Neural progenitor cell (in vitro differentiated cells): ENCODE measurements at places on chromosomes 6 and 20. TPM values are rescaled to one million over a fixed set of nuclear protein-coding genes. Genes with fewer than 3 reads are reported as not detected.

GRCh38 chr6:169424821-169425240 is 171.2 kb upstream of the THBS2 start:
- no peak for DNase-seq

The E2F3 gene
- 30.2 and 35.7 TPM in 2 replicates for total RNA-seq

The SLC22A16 gene
- total RNA-seq, result not detected in 2 replicates

The PNLDC1 gene
- 0.06 TPM in 1 of 2 replicates, not detected in the other for total RNA-seq

DNA sequence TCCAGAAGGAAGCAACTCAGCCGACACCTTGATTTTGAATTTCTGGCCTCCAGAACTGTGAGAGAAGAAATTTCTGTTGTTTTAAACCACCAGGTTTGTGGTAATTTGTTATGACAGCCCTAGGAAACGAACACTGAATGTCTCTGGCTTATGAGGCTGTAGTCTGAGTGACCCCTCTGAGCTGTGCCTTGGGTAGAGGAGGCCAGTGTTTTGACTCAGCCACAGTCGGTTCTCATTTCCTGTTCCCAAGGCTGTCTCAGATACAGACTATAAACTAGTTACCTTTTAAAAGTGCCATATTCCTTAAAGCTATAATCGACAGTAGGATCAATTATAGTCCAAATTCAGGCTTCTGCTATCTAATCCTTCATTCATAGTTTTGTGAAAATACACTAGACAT is 391.2 kb upstream of the MAP3K7 start:
- DNase-seq, result no peak

- DNase-seq, result no peak
Observed at GRCh38 chr20:38126146-38126921, 38.7 kb downstream of the TGM2 start.

The BCAS1 gene
- not detected in 2 replicates for total RNA-seq
